Stimulated activated CD8-positive, alpha-beta memory T cell treated with anti-CD3 and anti-CD28 coated beads, Interleukin-2, amount 100 ng/mL, for 1 hour (primary cell): ENCODE measurements at places on chromosomes 7 and 10.

DNA sequence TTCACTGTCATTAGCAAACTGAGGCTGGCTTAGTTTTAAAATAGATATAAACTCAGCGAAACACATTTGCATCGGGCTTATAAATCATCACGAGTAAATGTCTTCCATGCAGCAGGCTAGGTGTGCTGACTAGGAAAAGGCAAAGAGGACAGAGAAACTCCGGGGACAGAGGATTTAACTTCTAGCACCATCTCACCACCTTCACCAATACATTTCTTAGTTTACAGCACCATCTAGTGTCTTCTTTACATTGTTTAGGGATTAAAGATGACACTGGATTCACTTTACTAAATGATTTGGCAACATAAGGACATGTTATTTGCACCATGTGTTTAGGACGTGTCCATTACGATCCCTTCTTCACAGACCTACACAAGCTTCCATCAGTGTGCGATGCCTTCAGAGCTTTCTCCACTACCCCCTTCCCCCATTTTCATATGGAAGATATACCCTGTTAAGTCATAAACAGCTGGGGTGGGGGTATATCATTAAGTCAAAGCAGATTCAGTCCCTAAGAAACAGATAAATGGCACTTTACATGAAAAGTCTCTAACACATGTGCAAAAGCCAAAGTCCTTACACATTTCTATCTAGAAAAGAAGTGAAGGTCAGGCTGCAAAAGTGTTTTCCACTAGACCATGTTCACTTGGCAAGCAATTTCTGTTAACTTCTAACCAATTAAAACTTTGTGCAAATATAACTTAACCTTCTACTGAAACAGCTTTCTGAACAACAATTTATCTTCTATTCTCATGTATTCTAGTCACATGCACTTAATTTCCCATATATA, 103.3 kb downstream of the GRB10 start:
- no peak for DNase-seq

GRCh38 chr7:20438248-20438647, 107.5 kb downstream of the ITGB8 start:
- DNase-seq = no peak

DNA sequence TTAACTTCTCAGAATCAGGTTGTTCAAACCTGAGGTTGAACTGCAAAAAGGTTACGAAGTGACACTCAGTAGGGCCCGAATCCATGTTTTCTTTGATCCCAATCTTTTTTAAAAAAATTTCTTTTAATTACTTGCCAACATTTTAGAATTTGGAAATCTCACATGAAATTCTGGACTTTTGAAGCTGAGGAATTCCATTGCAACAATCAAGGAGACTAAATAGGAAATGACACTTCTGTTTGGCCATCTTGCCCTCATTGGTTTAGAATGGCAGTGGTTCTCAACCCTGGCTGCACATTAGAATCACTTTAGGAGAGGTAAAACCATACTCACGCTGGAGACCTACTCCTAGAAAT, 471 bp upstream of the TOMM7 start:
- DNase-seq = no peak

- no peak for DNase-seq
These were observed 88.0 kb upstream of the ZMIZ1 start for GRCh38 chr10:78980815-78981214.

DNA sequence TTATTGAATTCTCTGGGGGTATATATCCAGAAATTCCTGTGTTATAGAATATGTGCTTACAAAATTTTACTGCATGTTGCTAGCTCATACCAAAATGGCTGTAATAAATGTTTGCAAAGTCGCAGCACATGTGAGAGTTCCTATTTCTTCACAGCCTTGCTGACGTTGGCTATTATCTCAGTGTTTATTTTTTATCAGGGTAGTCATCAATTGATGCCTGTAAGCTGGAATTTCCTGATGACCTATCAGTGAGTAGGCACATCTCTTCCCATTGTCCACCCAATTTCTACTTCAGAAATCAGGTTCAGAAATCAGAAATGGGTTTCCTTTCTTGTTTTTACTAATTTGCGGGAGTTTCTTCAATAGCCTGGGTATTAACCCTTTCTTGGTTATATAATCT, 268.1 kb upstream of the FZD8 start:
- no peak for DNase-seq

- no peak for DNase-seq
These were observed 85.1 kb downstream of the MYOF start for GRCh38 chr10:93397020-93397419.

- no peak for DNase-seq
These were observed 23.7 kb downstream of the XPNPEP1 start for GRCh38 chr10:109899356-109900331.

- DNase-seq = no peak
These were observed 882 bp downstream of the DLX6 start for GRCh38 chr7:97006055-97006815.

DNA sequence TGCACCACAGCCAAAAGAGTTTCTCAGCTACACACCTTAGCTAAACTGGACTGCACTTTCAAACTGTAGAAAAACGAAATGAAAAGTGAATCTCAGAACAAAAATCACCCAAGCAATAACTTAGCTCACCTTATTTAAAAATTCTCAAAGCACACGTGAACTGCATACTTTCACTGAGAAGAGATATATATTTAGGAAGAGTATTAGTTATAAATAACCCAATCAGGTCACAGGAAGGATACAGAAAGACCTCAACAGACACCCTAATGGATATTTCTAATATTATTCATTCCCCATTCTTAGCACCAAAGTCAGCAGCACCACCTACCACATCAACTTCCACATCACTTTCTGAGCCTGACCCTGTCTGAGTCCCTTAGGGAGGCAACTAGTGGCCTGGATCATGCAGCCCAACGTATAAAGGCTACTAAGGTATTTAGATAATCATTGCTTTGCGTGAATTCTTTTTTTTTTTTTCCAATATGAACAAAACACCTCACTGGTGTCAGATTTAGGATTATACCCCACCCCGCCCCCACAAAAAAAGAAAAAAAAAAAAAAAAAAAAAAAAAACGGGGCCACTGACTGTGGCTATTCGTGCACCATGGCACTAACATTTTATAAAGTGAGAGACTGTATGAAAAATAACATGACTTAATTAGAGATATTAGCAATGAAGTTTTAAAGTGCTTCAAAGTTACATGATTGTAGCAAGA, 2.6 kb downstream of the ABI1 start:
- DNase-seq = no peak

GRCh38 chr10:103599907-103600306, 106.4 kb downstream of the NEURL1 start:
- no peak for DNase-seq

DNA sequence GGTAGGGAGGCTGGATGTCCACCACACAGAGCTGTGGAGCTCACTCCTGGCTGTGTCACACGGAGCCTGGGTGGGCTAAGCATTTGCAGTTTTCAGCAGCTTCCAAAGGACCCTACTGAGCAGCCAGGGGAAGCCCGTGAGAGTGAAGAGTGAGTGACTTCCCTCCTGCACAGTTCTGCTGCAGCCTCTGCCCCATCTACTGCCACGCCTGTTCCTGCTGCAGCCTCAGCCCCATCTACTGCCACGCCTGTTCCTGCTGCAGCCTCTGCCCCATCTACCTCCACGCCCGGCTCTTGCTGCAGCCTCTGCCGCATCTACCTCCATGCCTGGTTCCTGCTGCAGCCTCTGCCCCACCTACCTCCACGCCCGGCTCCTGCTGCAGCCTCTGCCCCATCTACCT, 12.2 kb downstream of the ADAM8 start:
- no peak for DNase-seq

GRCh38 chr10:88534072-88534665, 48.9 kb downstream of the RNLS start:
- no peak for DNase-seq

- DNase-seq = no peak
These were observed 7.4 kb downstream of the ADCYAP1R1 start for GRCh38 chr7:31059551-31059950.

DNA sequence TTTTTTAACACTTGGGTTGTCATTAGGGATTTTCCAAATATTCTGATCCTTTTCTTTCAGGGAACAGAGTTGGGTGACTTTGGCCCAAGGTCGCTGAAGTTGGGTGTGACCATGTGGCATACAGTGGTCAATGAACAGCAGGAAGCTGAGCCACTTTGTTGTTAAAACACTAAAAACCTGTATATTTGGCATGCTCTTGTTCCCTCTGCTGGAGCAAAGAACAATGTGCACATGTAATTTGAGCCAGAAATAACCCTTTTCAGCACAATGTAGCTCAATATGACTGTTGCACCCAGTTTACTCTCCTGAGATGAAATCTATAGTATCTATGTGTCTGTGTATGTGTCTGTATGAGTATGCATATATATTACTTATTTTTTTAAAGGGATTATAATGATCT, 74.9 kb downstream of the ADCYAP1R1 start:
- no peak for DNase-seq
